Stimulated activated CD4-positive, alpha-beta T cell treated with anti-CD3 and anti-CD28 coated beads, Interleukin-2, amount 100 ng/mL, for 48 hours (primary cell): ENCODE measurements at places on chromosomes 13 and 19.
A peak's percentile ranks its signal among the peaks of the same experiment; 100 is the strongest.

DNA sequence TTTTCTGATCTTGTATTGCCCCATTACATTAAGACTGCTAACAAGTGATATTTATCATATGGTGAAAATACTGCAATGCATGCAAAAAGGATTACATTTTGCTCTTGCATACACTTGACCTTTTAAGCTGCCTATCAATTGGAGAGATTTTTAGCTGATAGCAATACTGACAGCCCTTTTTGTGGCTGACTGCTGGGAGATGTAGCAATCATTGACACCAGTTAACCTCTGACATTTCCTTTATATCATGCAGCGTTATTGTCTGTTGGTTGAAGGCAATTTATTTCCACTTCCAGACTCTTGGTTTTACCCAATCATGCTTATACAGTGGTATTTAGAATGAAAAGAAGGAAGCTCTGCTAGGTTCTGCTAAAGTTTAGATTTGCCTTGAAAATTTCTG lies 364.0 kb downstream of the LMO7 start:
- no peak for DNase-seq

DNA sequence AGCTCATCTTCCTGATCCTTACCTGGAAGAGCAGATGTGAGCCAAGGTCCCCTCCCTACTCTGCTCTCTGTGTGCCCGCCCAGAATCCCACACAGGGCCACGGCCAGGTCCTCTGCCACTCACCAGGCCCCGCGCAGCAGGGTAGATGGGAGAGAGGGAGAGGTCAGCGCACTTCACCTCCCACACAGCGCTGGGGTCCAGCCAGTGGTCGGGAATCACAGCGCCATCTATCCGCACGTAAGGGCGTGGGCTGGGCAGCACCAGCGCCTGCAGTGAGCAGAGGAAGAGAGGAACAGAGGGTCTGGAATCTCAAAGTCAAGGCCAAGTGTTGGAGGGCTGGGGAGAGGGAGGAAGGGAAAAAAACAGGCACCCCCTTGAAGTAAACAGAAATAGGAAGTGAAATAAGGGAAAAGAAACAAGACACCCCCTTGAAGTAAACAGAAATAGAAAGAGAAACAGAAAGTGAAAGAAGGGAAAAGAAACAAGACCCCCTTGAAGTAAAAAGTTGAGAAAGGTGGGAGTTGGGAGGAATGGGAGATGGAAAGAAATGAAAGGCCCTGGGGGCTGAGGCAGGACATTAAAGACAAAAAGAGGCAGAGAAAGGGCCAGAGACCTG lies 7.0 kb upstream of the PLA2G4C start:
- no peak for DNase-seq

DNA sequence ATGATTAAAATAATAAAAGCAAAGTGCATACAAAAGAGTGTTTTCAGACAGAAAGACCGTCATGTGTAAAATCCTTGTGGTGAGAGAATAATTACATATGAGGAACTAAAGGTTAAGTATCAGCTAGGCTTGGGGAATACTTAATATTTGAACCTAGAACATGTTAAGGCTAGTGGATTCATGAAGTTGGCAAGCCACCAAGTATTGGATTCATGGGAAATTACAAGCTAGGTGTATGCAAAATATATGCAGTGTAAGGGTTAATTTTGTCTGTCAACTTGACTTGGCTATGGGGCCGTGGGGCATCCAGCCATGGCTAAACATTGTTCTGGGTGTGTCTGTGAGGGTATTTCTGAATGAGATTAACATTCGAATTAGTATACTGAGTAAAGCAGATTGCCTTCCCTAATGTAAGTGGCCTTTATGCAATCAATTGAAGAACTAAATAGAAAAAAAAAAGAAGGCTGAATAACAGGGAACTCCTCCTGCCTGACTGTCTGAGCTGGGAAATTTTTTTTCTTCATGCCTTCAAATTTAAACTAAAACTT lies 533.5 kb upstream of the KLF12 start:
- DNase-seq: no peak

DNA sequence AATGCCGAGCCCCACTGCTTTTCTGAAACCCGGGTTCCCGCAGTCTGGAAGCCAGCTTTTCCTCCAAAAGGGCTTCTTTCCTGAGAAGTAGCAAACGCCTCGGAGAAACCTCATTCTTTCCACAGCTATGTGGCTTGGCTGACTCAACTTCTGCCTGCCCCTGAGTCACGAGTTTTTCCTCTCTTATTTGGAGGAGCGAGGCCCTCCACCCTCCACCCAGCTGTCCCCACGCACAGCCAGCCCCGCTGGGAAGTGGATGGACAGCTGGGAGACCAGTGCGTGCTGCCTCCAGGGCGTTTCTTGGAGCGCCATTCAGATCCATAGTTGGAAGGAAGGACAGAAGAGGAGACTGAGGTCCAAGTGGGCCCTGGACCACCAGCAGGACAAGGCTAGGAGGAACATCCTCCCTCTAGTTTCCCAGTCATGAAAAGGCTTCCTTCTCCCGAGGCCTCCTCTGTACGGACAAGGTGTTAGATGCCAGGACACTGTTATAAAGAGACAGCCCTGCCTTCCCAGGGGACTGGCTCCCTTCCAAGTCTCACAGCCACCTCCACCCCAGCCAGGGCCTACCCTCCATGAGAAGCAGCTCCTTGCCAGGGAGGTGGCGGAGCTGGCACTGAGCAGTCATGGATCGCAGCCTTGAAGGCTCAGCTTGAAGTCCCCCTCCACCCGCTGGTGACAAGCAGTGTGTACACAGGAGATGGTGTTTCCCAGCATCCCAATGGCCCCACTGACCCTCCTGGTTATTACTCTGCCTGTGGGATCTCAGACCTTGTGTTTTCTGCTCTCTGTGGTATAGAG lies 2.5 kb upstream of the PLEKHF1 start:
- DNase-seq: no peak

DNA sequence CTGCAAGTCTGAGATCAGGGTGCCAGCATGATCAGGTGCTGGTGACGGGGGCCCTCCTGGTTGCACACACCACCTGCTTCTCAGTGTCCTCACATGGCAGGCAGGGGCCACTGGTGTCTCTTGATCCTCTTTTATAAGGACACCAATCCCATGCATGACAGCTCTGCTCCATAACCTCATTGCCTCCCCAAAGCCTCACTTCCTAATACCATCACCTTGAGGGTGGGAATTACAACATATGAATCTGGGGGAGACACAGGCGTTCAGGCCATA lies 15.0 kb upstream of the MIER2 start:
- DNase-seq: no peak

GRCh38 chr19:3983936-3984583 lies 1.2 kb downstream of the EEF2 start:
- no peak for DNase-seq

- DNase-seq: no peak
Measured at GRCh38 chr19:6387372-6387771, 5.6 kb downstream of the GTF2F1 start.

- DNase-seq: peak; percentile 34
Measured at GRCh38 chr13:107650081-107650701, 565.1 kb downstream of the LIG4 start.
